DMS 273 treated with DMSO at 0.1 percent for 48 hours (cell line): ENCODE measurements at places on chromosomes 11 and 22.

- DNase-seq = no peak
Measured at GRCh38 chr11:19985111-19985510, 175.2 kb downstream of the DBX1 start.

- DNase-seq = no peak
Measured at GRCh38 chr11:3148990-3149851, 15.9 kb downstream of the OSBPL5 start.

GRCh38 chr11:92443199-92443598 is 218.6 kb downstream of the FAT3 start:
- DNase-seq = no peak

DNA sequence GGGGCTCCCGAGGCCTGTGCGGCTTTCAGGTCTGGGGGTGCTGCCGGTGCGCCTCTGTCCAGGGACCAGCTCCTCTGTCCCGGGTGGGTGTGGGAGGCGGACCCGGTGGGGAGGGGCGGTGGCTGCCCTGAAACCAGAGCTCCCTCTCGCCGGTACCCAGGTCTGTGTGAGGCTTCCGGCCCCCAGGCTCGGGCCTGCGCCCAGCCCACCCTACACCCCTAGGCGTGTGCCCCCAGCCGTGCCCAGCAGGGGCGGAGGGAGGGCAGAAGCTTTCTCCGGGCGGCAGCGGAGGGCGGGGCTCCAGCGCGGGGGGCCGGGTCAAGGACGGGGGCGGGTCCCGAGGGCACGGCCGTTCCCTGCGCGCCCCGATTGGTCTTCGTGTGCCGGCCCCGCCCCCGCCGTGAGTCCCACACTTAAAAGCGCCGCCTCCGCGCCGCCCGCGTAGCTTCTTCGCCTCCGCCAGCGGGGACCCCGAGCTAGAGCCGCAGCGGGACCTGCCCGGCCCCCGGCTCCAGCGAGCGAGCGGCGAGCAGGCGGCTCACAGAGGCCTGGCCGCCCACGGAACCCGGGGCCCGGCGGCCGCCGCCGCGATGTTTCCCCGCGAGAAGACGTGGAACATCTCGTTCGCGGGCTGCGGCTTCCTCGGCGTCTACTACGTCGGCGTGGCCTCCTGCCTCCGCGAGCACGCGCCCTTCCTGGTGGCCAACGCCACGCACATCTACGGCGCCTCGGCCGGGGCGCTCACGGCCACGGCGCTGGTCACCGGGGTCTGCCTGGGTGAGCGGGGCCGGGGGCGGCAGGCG is 616 bp downstream of the PNPLA2 start:
- DNase-seq = peak; percentile 39

DNA sequence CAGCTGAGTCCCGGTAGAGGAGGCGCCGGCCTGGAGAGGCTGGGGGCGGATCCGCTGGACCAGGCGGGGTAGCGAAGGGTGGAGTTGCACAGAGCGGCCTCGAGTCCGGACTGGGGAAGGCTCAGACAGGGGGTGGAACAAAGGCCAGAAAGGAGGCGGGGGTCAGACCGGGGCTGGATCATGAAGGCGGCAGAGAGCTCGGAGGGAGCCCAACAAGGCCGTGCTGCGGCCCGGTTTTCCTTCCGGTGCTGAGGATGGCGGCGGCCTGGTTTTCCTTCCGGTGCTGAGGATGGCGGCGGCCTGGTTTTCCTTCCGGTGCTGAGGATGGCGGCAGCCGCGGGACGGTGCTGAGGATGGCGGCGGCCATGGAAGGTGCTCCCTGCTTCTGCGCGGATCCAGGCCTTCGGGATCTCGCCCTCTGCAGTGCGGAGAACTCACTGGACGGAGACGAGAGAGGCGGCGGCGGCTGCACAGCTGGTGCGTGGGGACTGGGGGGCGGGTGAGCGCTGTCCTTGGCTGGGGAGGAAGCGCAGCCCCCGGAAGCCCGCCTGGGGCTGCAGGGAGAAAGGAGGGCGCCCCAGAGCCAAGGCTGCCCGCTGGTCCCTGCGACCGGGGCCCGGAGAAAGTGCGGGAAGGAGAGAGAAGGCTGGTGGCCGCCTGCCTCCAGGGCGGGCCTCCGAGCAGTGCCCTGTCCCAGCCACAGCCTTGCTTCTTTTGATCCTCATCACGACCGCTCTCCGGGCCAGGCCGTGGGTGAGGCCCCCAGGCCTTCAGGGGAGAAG is 350.4 kb upstream of the B3GAT1 start:
- DNase-seq = no peak

- no peak for DNase-seq
Measured at GRCh38 chr11:873706-874105, 31.1 kb downstream of the TSPAN4 start.

- DNase-seq = no peak
Measured at GRCh38 chr22:39906207-39906606, 5.3 kb downstream of the GRAP2 start.

DNA sequence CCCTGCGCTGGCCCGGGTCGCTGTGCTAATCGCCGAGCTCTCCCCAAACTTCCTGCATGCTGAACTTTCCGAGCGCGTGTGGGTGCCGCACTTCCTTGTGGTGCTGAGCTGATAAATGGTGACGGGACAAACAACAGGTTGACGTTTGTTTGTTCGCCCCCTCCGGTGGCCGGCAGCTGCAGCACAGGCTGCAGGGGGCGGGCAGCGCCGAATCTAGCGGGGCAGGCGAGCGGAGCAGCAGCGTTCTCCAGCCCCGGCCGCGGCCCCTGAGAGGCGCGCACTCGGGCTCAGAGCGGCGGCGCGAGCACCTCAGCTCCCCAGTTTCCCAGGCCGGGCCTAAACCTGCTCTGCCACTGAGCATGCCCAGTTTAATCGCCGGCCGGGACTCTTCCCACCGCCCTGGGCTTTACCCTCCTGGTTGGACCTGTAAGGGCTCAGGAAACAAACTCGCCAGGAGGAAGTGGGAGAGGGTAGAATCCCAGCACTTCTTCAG is at the start of gene PDGFD:
Gene PDGFD, minus strand, starts transcription at position 120 of the 493 bp plus-strand sequence.
- peak; percentile 64 for DNase-seq

- DNase-seq = no peak
Measured at GRCh38 chr11:35106595-35106994, 32.4 kb upstream of the CD44 start.

DNA sequence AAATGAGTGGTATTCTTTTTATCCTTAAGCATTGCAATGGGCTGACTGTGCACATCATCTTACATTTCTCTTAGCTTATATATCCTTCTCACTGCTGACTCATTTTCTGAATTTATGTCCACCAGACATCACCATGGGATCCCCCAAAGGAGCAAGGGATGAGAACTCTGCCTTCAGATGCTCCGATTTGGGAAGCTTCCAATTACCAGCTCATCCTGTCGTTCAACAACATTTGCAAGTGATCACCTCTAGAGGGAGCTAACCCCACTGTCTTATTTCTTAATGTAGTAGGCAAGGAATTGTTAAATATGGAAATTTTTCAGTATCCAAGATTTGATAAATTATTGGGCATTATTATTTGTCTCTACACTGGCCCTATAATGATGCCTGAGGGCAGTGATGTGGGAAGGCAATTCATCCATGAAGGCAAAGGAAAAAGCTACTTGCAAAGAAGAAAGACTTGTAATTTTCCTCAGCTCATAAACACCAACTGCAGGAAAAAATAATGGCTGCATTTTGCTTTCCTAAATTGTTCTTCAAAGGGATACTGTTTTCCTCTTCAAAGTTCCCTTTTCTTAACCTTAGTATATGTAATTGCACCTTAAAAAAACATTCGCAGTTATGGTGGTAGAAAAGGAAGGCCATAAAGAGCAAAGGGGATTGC is 102.4 kb upstream of the FSHB start:
- no peak for DNase-seq

GRCh38 chr11:90836031-90836430 is 613.2 kb upstream of the CHORDC1 start:
- DNase-seq = no peak

DNA sequence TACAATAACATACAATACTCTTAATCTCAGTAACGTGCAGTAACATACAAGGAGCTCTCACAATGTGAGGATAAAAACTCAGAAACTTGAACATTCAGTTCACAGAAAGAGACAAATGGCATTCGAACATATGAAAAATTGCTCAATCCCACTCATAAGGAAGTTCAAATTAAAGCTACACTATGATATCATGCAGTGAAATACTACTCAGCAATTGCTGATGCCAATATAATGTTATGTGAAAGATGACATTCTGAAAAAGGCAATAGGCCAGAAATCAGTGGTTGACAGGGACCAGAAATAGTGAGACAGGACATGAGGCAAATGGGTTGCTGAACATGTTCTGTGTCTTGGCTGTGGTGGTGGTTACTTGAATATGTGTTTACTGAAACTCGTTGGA is 33.7 kb upstream of the PITPNB start:
- no peak for DNase-seq

DNA sequence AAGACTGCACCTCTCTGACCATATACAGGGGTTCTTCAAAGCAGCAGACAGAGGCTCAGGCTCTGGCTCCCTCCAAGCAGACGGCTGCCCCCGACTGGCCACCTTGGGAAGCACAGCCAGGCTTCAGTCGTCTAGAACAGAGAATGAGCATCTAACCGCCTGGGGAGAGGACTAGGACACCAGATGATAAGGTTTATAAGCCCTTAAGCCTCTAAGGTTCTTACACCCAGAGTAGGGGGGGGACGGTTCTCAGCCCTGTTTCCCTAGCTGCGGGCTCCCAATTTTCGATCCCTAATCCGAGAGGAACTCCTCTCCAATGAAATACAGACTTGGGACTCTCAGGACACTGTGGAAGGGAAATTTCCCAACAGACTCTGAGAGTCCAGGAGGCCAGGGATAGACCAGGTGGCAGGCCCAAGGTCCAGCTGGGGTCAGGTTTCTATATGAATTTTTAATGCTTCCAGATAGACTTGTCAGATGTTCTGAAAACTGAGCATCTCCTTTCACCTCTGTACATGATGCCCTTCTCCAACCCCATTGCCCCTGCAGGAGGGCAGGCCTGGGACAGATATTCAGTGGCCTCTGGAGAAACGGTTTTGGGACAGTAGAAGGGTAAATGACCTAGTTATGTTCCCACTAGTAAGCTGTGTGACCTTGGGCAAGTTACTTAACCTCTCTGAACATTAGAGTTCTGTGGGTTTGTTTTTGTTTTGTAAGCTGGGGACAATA is 20.2 kb downstream of the RTN4RL2 start:
- peak; percentile 23 for DNase-seq

DNA sequence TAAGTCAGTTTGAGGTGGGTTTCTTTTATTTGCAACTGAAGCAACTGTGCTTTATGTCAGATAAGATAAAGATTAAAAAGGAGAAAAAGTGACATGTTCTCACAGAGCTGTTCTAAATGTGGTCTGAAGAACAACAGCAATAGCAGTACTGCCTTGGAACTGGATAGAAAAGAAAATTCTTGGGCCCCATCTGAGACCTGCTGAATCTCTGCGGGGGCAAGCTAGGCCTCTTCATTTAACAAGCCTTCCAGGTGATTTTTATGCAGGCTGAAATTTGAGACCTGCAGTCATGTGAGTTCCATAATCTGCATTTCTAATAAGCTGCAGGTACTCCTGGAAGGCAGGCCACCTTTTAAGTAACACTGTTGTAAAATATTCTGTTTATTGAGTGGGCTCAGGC is 91.4 kb upstream of the CTSC start:
- DNase-seq = no peak

DNA sequence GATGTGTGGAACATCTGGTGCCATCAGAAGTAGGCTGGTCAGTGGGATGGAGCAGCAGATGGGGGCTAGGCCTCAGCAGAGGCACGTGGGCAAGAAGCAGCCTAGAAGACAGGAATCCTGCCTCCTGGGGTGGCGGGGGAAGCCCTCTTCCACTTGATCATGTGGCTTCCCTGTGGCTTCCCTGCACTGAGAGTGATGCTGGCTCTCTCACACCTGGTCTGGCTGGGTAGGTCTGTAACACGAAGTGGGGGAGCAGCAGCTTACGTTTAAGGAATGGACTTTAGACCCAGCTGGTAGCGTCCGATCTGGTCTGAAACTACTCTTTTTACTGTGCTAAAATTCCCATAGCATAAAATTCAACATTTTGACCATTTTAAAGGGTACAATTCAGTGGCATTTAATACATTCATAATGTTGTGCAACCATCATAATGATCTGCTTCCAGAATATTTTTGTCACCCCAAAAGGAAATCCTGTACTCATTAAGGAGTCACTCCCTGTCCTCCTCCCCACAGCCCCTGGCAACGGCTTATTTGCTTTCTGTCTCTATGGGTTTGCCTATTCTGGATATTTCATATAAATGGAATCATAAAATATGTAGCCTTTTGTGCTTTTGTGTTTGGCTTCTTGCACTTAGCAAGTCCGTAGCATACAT is 21.7 kb downstream of the PTPN5 start:
- DNase-seq = no peak

DNA sequence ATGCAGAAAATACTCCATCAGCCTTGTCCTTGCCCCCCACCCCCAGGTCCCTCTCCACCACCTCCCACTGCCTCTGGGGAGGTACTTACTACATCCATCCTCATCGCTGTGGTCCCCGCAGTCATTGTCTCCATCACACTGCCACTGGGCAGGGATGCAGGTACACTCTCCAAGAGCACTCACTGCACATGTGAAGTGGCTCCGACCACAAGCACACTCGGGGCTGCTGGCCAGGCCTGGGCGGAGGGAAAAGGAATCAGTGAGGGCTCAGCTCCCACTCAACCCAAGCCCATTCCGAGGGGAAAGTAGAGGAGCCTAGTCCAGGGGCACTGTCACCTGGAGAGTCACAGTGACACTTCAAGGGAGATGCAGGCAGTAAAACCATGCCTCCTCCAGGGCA is 15.7 kb downstream of the LRP4 start:
- DNase-seq = no peak

DNA sequence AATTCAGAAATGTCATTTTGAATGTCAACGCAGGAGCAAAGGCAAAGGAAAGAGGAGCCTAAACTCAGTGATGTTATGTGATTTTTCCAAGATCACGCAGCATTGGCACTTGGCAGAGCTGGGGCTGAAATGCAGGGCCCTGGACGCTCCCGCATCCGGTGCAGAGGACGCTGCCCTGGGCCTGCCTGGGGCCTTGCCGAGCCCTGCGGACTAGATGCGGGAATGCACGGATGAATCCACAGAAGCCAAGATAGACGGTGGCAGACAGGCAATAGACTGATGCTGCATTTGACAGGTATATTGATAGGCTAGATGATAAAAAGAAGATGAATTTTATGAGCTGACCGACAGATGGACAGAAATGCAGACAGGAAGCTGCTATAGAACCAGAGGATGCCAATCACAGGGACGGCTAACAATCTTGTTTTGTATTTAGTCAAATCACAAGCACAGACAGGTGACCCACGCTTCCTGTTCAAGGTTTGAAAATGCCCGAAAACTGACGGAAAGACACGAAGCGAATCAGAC is 696 bp upstream of the MARK2 start:
- DNase-seq = no peak
